ENCODE measurements at places on chromosomes 4 and X.

GRCh38 chr4:70559211-70559830 is 32.7 kb upstream of the AMBN start:
- peak; percentile 15 for DNase-seq

GRCh38 chr4:18180892-18181291 is 159.3 kb upstream of the LCORL start:
- DNase-seq: no peak

DNA sequence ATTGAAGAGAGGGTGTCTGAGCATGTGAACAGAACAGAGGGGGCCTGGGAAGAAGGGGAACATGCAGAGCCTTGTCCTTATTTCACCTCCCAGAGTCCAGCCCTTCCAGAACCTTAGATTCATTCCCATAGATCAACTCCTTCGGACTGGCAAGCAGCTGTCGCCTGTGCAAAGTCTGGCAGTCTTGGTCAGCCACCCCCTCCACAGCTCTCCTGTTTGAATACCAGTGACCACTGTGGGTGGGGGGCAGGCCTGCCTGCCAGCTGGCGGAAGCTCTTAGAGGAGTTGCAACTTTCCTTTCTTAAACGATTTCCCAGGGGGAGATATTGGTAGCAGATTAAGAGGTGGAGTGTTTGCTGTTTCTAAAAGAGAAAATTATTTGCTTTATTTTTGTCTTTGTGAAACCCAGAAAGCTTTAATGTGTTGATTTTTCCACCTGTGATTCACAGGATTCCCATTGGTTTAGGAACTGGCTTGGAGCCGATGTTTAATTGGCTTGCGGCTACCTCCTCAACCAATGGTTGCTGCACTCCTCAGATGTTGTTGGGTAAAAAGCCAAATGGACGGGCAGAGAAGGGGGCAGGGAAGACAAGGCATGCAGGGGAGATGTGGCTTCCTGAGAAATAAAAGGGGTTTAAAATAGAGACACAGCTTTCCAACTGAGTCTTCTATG is 62.2 kb upstream of the PRPS1 start:
- DNase-seq: no peak

DNA sequence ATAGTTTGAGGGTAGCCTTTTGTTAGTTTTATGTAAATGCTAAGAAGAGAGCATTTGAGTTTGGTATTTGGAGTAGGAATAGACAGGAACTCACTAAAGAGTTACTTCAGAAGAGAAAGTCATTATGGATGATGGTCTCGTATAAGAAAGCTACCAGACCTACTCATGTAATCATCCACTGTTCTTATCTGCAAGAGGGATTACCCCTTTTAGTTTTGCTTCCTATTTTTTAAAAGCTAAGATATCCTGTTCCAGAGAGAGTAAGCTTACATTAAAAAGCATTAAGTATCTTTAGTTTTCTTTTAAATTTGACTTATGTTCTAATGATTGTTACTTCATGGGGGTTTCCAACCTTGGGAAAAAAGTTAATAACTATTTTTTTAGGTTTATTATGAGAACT is 12.5 kb upstream of the ART3 start:
- no peak for DNase-seq

DNA sequence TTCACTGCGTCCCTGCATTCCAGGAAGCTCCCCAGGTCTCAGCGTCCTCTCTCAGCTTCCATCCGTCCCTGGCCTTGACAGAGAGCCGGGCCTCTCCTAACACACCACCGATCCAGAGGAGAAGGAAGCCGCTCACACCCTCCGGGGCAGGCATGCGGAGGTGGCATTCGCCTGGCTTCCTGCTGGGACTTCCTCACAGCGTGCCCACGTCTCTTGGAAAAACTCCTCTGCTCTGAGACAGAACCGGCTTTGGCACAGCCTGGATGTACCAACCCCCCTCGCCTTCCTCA is 3.2 kb downstream of the CTAG2 start:
- no peak for DNase-seq

DNA sequence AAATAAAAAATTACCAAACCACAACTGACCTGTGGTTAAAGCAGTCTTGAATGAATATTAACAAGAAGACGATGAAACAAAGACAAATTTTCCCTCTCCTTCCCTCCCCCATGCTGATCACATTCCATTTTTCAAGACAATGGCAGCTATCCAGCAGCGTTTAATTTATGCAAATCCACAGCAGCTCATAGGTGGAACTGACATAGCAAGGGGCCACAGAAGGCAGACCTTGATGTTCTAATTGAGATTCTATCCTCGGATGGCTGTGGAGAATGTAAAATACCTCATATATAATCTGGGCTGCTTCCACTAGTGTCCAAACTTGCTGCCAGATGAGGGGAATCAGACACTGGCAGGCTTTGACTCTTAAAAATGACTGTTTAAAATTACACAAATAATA is 211.5 kb downstream of the CHRDL1 start:
- no peak for DNase-seq

- no peak for DNase-seq
Observed at GRCh38 chr4:89551191-89551590, 243.6 kb upstream of the GPRIN3 start.

GRCh38 chr4:3268395-3269104 is 19.6 kb downstream of the MSANTD1 start:
- DNase-seq: no peak

- DNase-seq: no peak
Observed at GRCh38 chr4:83646538-83647239, 110.8 kb downstream of the GPAT3 start.

DNA sequence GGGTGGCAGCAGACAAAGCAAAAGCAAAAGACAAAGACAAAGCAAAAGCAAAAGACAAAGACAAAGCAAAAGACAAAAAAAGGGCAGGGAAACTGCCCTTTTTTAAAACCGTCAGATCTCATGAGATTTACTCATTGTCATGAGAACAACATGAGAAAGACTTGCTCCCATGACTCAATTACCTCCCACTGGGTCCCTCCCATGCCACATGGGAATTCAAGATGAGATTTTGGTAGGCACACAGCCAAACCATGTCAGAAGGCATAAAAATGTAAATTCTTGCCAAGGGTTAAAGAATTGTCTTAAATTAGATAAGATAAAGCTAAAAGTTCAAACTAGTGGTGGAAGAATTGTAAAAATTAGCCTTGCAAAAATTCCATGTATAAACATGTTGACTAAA is 419.7 kb downstream of the TRAM1L1 start:
- no peak for DNase-seq

GRCh38 chr4:103171006-103171405 is 27.1 kb downstream of the CENPE start:
- no peak for DNase-seq

DNA sequence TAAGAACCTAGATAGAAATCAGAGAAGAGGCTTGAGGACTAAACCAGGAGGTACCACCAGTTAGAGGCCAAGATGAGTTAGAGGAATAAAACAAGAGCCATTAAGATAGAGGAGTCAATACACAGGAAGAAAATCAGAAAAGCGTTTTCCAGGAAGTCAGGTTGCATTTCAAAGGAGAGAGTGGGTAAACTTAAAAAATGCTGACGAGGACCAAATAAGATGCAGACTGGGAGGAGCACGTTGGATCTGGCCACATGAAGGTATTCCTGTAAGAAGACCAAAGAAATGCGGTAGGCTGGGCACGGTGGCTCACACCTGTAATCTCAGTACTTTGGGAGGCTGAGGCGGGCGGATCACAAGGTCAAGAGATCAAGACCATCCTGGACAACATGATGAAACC is 533.1 kb upstream of the TENM3 start:
- no peak for DNase-seq

DNA sequence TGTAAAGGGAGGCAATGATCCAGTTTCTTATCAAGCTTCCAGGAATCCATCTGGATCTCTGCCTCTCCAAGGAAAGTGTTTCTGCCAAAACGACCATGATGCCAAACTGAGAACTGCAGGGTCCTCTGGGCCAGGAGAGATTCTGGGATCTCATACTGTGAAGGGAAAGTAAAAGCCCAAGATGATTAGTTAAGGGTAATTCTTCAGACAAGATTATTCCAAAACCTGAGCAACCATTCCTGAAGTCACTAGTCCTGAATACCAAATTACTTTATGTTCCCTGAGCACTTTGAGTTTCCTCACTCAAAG is 42.0 kb downstream of the SRPX2 start:
- DNase-seq: no peak

- DNase-seq: no peak
Observed at GRCh38 chr4:74793757-74794381, 454 bp downstream of the BTC start.

- no peak for DNase-seq
Observed at GRCh38 chr4:98374643-98375042, 113.5 kb downstream of the RAP1GDS1 start.

GRCh38 chrX:15815779-15816437 is 25.6 kb downstream of the ZRSR2 start:
- DNase-seq: no peak

GRCh38 chrX:39730662-39731329 is 367.0 kb downstream of the BCOR start:
- no peak for DNase-seq

- DNase-seq: no peak
Observed at GRCh38 chrX:36480441-36480990, 527.6 kb upstream of the FAM47C start.

DNA sequence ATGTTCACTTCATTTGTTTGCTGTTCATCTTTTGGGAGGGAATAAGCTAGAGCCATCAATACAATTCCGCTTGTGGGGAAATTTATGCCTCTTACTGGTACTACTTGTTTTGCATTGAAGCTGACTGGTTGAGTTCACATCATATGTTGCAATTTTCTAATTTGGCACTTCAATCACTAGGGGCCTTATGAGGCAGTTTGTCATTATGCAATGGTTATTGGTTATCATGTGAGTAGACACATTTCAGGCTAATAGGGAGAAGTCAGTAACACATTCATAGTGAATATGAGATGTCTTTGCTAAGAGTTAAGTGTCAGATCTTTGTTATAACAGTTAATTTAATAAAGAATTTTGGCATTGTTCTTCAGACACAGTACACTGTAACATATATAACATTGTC is 5.0 kb downstream of the RPL36A start:
- no peak for DNase-seq

DNA sequence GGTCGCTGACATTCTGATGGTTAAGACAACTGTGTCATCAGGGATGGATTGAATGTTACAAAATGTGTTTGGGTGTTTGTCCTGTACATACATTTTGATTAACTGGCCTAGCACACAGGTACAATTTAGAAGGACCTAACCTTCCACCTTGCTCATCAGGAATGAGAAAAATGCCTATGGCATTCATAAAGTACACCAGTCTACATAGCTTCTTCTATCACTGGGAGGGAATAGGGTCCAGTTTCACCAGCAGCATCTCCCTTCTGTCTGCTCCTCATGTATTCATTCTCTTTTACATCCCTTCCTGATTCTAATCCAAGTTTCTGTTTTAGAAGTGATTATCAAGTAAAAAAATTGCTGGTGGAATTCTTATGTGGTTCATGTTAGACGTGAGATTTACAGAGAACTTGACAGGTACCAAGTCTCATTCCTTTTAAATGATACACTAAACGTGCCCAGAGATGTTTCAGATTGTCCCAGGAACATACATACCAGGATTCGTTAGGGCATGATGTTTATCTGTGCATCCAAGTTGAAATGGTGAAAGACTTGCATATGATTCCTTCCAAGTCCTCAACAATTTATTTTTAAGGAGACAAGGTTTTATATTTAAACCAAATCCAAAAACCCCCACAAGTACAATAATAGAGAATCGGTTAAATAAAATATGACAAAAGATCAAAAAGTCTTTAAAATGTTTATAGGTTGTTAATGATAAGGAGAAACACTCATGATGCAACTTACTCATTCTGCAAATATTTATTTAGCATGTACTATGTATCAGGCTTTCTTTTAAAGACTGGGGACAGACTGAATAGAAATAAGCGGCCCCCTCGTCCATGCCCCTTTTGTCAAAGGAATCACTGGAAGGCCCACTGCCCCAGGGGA is 359.1 kb downstream of the ZNF674 start:
- no peak for DNase-seq

DNA sequence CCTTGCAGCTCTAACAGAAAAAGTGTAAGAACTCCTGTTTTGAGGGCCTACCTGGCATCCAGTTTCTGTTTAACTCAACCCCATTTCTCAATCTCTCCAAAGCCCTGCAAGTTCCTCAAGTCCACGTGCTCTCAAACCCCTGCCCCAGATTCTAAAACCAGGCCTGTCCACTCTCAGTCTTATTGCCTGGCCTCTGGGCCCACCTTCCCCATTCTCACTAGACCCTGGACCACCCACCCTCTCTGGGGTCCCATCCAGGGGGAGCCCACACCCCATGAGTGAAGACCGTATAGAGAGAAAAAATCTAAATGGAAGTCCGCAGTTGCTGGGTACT is 58.3 kb downstream of the TLR10 start:
- DNase-seq: no peak

GRCh38 chrX:16946361-16946964 is at the start of gene REPS2:
Gene REPS2 (plus strand): TSS chrX:16946658. CDS start chrX:16946862, 204 bp downstream.
- DNase-seq: peak; percentile 42

DNA sequence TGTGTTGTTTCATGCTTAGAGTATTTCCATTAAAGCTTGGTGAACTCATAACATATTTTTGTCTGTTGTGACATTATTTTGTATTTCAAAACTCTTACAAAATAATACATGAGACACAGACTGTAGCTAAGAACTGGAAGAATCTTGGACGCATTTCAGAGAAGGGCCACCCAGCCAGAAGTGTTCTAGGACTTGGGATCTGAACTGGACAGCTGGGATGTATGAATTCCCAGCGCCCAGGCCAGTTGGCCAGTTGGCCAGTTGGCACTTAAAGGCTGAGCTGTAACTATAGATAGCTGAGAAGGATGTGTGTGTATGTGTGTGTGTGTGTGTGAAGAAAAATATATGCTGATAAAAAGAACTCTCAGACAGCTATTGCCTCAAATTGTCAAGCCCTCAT is 193.4 kb upstream of the GPR101 start:
- no peak for DNase-seq

DNA sequence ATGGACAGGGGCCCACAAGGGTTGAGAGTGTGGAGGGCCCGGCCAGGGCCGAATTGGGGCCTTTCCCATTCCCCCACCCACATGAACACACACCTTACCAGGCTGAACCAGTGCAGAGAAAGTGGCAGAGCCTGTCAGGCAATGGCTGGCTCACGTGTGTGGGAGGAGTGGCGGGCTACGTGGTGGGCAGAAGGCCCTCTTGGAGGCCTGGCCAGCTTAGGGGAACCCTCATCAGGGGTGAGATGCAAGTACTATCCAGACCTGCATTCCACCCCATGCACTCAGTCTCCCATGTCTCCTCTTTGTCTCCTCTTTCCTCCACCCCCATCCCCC is 965 bp downstream of the TCEAL4 start:
- DNase-seq: no peak

GRCh38 chr4:113383111-113383785 is 333.8 kb downstream of the ANK2 start:
- no peak for DNase-seq

DNA sequence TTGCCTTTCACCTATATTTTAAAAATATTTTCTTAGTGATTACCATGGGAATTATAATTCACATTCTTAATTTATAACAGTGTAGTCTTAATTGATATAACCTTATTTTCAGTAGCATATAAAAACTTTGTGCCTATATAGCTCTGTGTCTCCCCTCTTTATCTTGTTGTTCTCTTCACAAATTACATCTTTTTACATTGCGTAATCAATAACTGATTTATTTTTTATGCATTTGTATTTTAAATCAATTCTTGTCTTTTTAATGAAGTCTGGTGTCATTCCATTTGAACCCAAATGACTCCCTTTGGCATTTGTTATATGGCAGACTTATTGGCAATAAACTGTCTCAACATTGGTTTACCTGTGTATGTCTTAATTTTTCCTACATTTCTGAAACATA is 137.0 kb downstream of the SH3BGRL start:
- no peak for DNase-seq

- DNase-seq: no peak
Observed at GRCh38 chrX:131317326-131317725, 28.2 kb upstream of the IGSF1 start.

All from NCI-H1048 (cell line).